ENCODE measurements at places on chromosomes 7 and 10.

- no peak for DNase-seq
Observed at GRCh38 chr7:40569326-40569725, 434.5 kb downstream of the SUGCT start.

GRCh38 chr7:93258661-93259060 lies 26.5 kb downstream of the VPS50 start:
- no peak for DNase-seq

GRCh38 chr10:125080296-125080695 lies 80.1 kb downstream of the CTBP2 start:
- DNase-seq: no peak

DNA sequence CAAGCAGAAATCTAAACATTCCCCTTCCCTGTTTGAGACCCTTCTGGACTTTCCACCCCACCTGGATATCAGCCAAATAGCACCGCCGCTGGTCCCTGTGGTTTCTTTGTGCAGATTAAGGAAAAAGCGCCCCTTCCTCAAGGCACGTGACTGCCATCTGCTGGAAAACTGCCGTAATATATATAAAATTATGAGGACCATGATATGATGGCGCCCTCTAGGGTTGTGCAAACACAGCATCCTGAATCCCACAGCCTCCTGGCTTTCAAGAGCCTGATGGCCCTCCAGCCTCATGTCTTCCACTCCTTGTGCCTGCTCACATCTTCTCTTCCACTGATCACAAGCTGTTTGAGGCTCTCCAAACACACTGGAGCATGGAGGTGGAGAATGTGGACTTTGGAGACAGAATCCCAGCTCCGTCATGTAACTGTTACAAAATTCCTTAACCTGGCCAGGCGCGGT lies 121.3 kb downstream of the MYL10 start:
- DNase-seq: peak; percentile 59

GRCh38 chr10:9311702-9312499 lies 1257.4 kb downstream of the GATA3 start:
- DNase-seq: no peak

GRCh38 chr7:80708123-80708522 lies 69.7 kb downstream of the CD36 start:
- no peak for DNase-seq

- no peak for DNase-seq
Observed at GRCh38 chr7:6279341-6279740, 6.9 kb upstream of the CYTH3 start.

- no peak for DNase-seq
Observed at GRCh38 chr10:18368682-18369081, 228.5 kb downstream of the CACNB2 start.

GRCh38 chr10:126337251-126337810 lies 50.9 kb downstream of the ADAM12 start:
- DNase-seq: no peak

DNA sequence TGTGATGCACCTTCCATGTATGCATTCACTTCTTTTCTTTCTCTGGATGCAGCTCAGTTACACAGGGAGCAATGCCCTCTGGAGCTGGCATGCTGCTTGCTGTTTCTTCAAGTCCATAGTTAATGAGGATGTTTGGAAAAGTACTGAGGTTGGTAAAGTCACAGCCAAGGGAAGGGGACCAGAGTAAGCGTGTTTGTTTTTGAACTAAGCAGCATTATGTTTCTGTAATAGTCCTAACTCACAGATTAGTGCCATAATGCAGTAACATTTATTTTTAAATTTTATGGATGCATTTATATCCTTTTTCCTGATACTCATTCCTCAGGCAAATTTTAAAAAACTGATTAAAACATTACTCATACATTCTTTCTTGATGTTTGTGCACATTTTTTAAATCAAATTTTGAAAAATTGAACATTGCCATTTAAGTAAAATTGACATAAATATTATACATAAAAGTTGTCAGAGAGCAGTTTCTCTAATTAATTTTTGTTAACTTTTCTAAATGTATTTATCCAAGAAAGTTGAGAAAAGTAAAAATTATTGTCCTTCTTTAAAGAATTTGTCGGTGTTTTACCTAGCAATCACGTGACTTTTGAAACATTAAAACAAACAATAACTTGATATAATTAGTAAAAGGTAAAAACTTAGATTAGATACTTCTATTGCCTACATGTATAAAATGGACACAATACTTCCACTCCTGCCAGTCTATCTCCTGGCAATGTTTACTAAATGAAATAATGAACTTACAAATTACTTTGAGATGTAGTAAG lies 659.6 kb upstream of the ANKRD30A start:
- DNase-seq: no peak

GRCh38 chr7:23712368-23713284 lies 2.6 kb downstream of the STK31 start:
- peak; percentile 4 for DNase-seq

DNA sequence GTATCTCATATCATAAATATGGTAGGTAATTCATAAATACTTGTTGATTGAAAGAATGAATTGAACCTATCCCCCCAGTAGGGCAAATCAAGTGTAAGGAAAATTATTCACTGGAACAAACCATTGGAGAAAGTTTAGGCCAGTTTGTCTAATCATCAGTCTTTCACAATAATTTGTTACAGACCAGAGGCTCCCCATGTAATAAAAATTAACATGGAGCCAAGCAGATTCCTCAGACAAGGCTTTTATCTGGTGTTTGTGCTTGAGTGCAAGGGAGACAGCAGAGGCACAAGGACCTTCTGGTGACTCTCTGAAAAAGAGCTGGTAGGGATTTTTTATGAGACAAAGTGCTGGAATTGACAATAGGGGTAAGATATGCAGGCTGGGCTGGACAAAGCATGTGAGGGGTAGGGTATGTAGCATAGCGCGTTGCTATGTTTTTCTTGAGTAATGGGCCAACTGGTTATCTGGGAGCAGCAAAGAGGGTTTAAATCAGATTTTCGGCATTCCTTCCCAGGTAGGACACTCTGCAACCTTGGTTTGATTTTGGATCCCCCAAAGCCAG lies 7.8 kb upstream of the PANK1 start:
- DNase-seq: no peak

Measured in NCI-H2029 (cell line).